ENCODE measurements at places on chromosomes 13 and 19.

- no peak for DNase-seq
These were observed 28.4 kb downstream of the UBAC2 start for GRCh38 chr13:99228737-99229691.

DNA sequence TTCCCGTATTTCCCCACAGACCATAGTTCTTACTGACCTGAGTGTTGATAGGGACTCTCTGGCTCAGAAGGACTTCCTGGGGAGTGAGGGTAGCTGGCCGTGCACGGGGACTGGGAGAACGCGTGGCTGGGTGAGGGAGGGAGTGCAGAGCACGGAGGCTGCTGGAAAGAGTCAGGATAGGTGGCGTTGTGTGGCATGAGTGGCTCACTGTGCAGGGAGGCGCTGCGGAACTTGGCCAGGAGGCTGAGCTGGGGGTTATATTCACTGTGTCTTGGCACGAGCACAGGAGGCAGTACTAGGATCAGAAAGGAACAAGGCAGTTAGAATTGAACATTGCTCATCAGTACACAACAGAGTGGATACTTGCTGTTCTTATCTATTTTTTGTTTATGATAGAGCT, 47.4 kb downstream of the SMAD9 start:
- DNase-seq: peak; percentile 13

DNA sequence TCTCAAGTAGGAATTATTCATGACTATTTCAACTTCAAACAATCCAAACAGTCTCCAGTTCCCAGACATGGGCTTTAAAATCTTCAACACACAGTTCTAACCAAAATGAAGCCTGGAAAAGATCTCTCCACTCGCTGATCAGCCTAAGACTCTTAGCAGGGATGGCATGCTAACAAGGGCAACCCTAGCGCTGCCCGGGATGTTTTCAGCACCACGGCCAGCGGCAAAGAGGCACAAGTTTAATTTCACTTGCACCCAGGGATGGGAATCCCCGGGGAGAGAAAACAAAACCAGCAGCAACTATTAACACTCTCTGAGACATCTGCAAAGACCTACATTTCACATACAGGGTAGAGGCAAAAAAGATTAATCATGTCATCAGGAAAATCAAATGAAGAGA, 43.0 kb downstream of the CACNA1A start:
- DNase-seq: no peak

- DNase-seq: no peak
These were observed 24.4 kb downstream of the FAM124A start for GRCh38 chr13:51246418-51247277.

- DNase-seq: no peak
These were observed 3.3 kb downstream of the GZMM start for GRCh38 chr19:547117-547516.

GRCh38 chr19:1492474-1493006, 1.6 kb downstream of the REEP6 start:
- no peak for DNase-seq

- no peak for DNase-seq
These were observed 6.5 kb downstream of the BRME1 start for GRCh38 chr19:13899393-13899792.

GRCh38 chr19:14718522-14719116, 28.8 kb downstream of the ZNF333 start:
- DNase-seq: no peak

DNA sequence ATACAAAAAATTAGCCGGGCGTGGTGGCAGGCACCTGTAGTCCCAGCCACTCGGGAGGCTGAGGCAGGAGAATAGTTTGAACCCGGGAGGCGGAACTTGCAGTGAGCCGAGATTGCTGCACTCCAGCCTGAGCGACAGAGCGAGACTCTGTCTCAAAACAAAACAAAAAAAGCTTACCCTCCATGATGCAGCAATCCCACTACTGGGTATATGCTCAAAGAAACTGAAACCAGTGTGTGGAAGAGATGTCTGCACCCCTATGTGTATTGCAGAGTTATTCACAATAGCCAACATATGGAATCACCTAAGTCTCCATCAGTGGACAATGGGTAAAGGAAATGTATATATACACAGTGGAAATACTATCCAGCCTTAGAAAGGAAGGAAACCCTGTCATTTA, 19.6 kb upstream of the TTYH1 start:
- DNase-seq: no peak

DNA sequence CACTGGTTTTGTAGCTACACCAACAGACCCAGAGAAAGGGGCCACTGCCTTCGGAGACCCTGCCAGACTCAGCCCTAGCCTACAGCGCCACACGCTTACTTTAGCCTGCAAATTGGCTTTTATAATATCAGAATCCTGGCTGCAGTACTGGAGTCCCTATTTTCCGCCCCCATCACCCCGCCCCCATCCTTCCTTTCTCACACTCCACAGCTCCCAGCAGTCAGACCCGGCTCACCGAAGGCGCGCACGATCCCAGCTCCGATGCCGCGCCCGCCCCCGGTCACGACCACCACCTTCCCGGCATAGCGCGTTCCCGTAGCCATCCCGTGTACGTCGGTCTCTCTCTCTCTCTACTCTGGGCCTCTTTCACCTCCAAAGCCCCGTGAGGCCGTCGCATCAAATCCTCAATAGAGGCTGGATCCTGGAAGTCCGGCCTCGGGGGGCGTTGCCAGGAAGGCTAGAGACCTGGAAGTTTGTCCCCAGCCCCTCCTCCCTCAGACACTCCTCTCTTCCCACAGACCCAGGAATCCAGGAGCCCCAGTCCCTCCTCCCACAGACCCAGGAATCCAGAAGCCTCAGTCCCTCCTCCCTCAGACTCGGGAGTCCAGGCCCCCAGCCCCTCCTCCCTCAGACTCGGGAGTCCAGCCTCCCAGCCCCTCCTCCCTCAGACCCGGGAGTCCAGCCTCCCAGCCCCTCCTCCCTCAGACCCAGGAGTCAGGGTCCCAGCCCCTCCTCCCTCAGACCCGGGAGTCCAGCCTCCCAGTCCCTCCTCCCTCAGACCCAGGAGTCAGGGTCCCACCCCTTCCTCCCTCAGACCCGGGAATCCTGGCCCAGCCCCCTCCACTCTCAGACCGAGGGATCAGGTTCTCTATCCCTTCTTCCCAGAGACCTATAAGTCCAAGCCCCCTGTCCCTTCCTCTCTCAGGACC, at the start of gene HSD17B14:
Gene HSD17B14, minus strand, starts transcription at position 403 of the 929 bp plus-strand sequence. Its CDS starts 80 bp downstream, at position 323.
- DNase-seq: no peak

GRCh38 chr19:16736709-16737108, 17.1 kb downstream of the NWD1 start:
- no peak for DNase-seq

DNA sequence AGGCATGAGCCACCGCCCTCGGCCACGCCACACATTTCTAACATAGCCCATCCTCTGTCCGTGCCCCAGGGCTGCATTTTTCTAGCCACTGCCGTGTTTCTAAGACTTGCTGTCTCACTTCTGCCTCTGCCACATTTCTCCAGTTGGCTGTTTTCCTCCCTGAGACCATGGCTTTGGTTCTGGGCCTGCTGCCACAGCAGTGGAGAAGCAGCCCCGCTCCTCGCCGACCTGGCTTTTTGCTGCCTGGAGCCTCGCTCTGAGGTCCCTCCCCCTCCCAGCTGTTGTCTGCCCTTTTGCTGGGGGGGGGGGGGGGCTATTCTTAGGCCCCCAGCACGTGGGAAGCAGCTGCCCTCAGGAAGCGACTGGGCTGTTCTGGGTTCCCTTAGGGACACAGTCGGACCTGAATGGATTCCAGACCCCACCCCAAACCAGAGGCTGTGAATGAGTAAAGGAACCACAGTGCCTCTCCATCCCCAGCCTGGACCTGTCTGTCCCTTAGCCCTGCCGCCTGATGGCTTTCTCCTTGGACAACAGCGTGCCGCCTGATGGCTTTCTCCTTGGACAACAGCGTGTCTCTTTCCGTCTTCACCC, 3.3 kb downstream of the GYS1 start:
- no peak for DNase-seq

GRCh38 chr19:4732680-4733114, 9.1 kb upstream of the DPP9 start:
- peak; percentile 46 for DNase-seq

DNA sequence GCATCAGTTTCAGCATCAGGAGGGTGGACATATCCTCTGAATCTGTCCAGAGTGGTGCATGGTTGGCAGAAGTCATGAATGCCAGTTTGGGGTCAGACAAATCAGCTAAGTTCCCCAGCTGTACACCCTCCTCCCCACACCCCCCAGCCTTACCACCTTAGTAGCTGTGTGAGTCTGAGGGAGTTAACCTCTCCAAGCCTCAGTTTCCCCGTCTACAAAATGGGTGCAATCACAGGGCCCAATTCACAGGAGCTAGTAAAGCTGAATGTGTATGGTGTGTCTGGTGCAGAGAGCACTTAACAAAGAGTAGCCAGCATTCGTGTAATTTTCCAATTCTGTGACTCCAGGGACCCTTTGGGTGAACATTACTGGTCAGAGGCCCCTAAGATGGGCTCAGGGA, 13.4 kb upstream of the ZNF358 start:
- no peak for DNase-seq

DNA sequence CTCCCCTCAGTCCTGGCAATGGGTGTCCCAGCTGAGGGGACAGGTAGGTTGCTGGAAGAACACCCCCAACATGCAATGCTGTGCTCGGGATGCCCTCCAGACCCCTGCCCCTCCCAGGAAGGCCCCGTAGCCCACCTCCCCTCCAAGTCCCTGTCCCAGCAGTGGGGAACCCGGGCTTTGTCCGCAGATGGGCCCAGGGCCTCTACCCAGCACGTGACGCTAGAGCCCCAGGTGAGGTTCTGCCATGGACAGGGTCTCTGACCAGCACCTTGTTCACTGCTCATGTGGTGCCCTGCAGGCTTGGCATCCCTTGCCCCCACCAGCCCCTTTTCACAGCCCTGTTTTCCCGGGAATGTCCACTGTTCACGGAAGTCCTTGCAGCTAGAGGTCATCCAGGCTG, 220.0 kb upstream of the SGCG start:
- DNase-seq: no peak

- DNase-seq: no peak
These were observed 31.2 kb downstream of the CYP4F2 start for GRCh38 chr19:15866636-15867035.

DNA sequence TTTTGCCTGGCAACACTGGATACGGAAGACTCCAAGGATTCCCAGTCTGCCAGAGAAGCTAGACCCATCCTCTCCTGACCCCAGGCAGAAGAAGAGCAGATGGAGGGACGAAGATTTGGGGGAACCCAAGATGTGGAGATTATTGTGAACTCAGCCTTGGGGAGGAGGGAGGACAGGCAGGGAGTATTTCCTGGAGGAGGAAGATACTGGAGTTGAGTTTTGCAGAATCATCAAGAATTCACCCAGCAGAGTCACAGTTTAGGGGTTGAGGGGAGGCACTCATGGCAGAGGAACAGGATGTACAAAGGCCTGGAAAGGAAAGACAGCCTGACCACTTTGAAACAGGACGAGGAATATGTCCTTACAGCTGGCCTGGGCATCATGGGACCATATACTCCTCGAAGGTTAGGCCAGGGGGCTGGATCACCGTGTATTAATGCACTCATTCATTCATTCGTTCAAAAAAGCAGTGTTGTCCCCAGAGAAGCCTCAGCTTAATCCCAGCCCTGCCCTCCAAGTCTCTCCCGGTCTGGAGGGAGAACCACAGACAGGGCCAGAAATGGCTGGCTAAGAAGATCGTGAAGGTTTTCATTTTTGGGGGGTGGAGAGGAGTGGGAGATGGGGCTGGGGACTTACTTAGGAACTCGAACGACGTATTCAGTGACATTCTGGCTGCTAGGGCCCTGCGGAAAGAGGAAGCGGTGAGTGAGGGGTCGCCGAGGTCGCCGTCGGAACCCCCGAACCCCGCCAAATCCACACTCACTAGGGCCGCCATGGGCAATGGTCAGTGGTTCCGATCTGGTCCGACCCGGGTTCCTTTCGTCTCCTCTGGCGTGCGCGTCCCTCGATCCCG, 517 bp downstream of the GTF2F1 start:
- DNase-seq: no peak

- DNase-seq: no peak
These were observed 54.6 kb upstream of the MYO16 start for GRCh38 chr13:108574856-108575255.

- DNase-seq: no peak
These were observed 46.9 kb downstream of the ABCC4 start for GRCh38 chr13:95254339-95254738.

- no peak for DNase-seq
These were observed 346.4 kb downstream of the FGF9 start for GRCh38 chr13:22017226-22017625.

DNA sequence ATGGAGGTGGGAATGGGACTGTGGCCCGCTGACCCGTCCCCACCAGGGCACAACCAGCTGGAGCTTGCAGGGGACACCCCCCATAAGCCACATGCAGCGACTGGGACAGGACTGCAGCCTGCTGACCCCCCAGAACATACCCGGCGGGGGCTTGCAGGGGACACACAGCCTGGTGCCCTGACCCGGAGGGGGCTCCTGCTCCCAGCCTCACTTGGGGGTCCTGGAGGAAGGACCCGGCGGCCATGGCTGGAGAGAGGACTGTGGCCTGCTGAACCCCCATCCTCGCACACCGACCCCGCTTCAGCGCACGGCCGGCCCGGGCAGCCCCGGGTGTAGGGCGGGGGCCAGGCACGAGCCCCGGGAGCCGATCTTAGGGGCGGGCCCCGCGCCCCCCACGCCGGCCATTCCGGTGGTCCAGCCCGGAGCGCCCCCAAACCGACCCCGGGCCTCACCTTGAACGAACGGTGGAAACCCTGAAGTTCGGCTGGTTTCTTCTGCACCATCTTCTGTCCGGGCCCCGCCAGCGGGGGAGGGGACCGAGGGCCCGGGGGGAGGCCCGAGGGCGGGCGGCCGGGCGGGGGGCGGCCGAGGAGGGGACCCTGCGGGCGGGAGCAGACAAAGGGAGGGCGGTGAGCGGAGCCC, 574 bp downstream of the MKNK2 start:
- no peak for DNase-seq

DNA sequence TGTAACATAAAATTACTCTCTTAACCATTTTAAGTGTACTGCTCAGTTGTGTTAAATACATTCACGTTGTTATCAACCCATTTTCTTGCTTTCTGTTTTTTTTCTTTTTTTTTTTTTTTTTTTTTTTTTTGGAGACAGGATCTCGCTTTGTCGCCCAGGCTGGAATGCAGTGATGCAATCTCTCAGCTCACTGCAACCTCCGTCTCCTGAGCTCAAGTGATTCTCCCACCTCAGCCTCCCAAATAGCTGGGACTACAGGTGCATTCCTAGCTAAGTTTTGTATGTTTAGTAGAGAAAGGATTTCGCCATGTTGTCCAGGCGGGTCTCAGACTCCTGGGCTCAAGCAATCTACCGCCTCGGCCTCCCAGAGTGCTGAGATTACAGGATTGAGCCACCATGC, 42.5 kb upstream of the C13orf42 start:
- no peak for DNase-seq

DNA sequence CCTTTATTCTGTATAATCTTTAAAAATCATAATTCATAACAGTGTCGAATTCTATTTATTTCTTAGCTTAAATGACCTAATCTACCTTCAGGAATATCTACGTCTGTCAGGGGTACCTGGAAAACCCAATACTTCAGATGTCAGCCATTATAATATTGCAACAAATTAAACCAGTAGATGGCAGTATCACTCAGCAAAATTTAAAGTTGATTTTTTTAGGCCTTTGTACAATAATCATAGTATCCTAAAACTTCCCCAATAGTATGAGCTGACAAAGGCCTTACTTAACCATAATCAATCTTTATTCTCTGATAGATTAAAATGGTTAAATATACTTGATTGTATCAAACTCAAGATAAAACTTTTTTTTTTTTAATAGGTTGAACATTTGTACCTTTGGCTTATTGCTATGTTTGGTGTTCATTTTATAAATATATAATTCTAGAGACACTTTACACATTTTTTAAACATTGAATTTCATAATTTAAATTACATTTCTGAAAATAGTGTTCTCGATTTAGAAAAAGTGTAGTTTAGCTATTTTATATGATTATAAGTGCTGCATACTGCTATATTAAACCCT, 830.2 kb upstream of the SPRY2 start:
- peak; percentile 1 for DNase-seq

GRCh38 chr19:40805258-40805868, 6.4 kb downstream of the EGLN2 start:
- no peak for DNase-seq
